Urinary bladder (tissue), 4 donors: ENCODE measurements at places on chromosomes 1 and 21. TPM values are rescaled to one million over a fixed set of nuclear protein-coding genes. Genes with fewer than 3 reads are reported as not detected.
A peak's percentile ranks its signal among the peaks of the same experiment; 100 is the strongest.

DNA sequence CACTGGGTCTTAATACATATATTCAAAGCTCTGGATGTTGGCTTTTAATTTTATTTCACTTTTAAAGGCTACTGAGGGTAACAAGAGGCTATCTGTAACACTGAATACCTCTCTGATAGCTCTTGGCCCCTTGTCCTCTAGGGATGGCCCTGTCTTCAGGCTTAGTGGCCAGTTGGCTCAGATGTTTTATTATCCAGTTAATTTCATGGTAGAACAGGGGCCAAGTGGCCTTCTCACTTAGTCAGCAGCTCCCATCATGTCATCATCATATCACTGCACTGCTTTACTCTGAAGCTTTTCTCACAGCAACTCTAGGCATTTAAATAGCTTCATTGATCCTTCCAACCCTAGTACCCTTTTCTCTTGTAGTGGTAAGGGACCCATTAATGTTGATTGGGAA lies 40.2 kb upstream of the MACF1 start:
- no peak for DNase-seq

GRCh38 chr1:39115271-39116110 lies 89.0 kb upstream of the MACF1 start:
- no peak for DNase-seq

DNA sequence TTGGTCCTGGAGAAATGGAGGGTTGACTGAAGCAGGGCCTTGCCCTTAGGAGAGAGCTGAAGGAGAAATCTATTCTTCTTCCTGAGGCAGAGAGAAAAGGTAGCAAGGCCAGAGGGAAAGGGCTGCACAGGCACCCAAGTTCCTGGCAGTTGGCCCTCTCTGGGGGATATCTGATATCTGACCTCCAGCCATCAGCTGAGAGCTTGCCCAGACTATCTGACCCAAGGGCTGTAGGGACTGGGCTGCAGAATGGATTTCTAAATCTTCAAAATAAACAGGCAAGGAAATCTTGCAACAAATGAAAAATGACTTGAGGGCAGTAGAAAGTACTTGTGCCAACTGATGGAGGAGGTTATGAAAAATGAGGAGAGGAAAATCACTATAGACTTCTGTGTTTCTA lies 498 bp upstream of the CLCA2 start:
- no peak for DNase-seq

- DNase-seq, result no peak
These were observed 32.6 kb downstream of the RNF11 start for GRCh38 chr1:51268634-51269033.

DNA sequence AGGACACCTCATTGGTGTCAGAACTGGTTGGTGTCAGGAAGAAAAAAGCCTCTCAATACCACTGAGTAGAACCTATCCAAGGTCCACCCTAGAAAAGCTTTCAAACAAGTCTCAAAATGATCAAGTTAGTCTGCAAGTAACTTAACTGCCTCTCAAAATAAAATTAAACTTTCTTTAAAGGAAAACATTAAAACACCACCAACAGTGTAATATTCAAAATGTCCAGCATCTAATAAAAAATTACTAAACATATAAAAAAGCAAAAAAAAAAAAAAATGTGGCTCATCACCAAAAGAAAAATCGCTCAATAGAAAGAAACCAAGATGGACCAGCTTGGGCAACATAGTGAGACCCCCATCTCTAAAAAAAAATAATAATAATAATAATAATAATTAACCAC lies 18.7 kb upstream of the OLFML2B start:
- no peak for DNase-seq

GRCh38 chr1:59414406-59415133 lies 117.7 kb downstream of the FGGY start:
- no peak for DNase-seq

- no peak for DNase-seq
These were observed 14.5 kb upstream of the LRRC38 start for GRCh38 chr1:13528320-13528719.

DNA sequence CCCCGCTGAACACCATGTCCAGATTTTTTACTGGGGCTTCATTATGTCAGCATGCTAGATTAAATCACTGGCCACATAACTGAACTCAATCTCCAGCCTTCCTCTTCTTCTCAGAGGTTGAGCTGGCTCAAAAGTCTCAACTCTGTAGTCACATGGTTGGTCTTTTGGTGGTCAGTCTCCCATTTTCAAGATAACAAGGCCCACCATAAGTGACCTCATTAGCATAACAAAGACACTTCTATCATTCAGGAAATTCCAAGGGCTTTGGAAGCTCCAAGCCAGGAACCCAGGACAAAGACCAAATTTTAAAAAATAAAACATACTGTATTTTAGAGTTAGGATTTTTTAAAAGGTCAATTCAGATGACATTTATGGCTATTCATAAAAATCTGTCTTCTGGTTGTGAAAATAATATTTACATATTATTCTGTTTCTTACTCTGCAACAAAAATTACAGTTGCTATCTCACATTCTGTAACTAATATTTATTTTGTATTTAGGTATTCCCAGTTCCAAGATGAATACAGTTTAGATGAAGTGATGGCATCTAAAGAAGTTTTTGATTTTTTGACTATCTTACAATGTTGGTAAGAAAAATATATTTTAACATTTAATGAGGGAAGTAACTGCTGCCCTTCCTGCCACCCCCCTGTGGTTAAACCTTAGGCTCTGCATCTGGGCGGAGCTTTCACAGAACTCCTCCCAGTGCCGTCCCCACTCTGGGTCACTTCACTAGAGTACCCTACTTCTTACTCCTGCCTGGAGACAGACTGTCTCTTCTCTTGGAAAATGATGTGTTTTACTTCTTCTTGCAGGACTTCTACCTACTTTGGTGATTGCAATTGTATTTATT lies 49.3 kb downstream of the SCP2 start:
- no peak for DNase-seq

DNA sequence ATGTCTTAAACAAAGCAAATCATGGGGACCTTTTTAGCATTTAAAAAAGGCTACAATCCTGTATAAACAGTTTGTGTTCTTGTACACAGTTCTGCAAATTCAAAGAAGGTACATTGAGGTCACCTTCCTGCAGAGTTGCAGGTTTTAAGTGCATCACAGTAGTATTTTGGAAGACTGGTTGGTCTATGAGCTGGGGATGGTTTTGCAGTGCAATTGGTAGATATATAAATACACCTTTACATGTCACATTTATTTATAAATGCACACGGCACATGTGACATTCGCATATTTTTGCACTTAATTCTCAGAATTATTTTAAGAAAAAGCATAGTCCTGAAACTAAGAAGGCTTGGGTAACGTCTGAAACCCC lies 599 bp upstream of the ITPKB start:
- DNase-seq, result no peak

DNA sequence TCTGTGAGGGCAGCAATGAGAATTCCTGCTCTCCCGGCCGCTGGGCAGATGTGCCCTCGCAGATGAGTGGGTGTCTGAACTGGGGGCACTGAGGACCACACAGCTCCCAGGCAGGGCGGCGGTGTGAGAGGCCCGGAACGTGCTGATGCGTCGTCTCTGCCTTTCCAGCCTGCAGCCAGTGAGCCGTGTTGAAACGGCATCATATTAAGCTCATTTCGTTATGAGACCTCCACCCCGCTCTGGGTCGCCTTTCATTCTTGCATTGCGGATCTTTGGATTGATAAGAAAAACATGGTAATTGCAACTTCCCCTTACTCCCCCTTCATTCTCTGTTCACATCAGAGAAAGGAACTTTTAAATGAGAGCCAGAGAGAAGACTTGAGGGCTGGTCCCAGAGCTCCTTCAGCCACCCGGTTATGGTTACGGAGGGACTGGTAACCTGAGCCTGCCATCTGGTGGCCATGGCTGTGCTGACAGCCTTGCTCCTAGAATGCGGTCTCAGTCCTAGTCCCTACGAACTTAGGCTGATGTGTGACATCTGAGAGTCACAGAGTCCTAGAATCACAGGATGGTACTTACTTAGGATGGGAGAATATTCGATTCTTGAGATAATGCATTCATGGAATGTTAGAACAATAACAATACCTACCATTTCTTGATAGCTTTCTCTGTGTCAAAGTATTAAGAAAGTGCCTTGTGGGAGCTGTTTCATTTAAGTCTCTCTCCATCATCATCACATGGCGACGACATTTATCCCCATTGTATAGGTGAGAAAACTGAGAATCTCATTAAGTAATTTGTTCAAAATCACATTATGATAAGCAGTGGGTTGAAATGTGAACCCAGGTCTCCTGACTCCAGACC lies 271.0 kb downstream of the TRABD2B start:
- no peak for DNase-seq

DNA sequence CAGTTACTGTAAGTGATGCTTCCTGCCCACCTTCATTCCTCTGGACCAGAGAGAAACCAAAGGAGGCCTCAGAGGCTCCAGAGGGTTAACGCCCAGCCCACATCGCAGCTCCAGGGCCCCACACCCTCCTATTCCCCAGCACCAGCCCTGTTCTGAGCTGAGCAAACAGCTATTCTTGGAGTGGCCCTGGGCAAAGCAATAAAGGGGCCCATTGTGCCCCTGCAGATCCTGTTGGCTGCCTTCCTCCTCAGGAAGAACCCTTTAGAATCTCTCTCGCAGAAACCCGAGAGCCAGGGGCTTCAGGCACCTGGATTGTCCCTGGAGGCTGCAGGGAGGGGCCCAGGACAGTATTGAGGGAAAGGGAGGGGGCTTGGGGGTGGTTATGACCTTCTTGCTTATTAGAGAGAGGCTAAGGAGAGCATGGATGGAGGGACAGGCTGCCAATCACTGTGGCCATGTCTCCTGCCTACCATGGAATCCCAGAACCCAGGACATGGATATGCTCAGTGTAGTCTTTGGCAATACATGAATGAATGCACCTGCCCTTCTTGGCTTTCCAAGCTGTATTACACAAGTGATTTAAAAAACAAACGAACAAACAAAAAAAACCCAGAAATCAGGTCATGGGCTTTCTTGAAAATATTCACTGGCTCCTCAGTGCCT lies 9.2 kb downstream of the PADI2 start:
- DNase-seq, result no peak

- no peak for DNase-seq
These were observed 47.3 kb upstream of the POU3F1 start for GRCh38 chr1:38093569-38094520.

- DNase-seq, result no peak
These were observed 1204.6 kb upstream of the TMPRSS15 start for GRCh38 chr21:19608101-19608621.

DNA sequence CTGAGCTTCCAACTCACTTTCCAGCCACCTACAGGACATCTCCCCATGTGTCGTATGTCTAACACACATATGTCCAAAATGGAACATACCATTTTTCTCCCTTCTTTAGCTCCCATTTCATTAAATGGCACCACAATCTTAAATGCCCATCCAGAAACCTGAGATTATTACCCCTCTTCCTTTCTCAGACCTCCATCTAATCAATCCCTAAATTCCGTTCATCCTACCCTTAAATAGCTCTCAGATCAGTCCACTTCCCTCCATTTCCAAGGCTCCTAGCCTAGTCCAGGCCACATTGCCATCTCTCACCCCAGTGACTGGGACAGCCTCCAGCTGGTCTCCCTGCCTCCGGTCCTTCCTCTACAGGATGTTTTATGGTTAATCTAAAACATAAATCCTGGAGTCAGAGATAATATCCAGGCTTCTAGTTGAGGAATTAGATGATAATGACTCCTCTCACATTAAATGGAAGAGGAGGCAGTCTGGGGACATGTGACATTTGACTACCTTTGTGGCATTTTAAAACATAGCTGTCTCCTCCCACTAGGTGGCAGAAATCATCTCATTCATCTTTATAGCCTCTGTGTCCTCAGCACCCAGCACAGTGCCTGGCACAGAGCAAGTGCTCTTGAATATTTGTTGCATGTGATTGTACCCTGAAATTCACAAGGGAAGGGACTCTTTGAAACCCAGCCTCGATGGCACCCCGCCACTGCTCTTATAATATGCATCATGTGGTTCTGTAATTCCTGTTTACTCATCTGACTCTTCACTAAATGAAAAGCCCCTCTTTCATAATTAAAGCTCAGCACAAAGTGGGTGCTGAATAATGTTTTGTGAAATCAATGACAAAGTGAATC lies 102.3 kb downstream of the TMEM53 start:
- DNase-seq, result no peak

GRCh38 chr1:236888126-236888525 lies 93.0 kb downstream of the MTR start:
- DNase-seq, result no peak

GRCh38 chr1:11355559-11356475 lies 82.8 kb downstream of the UBIAD1 start:
- DNase-seq, result no peak

- no peak for DNase-seq
These were observed 1.8 kb upstream of the IL10 start for GRCh38 chr1:206774093-206774492.

- no peak for DNase-seq
These were observed 2.0 kb downstream of the TEX46 start for GRCh38 chr1:23013657-23014056.

GRCh38 chr1:183159960-183160359 lies 26.1 kb upstream of the LAMC2 start:
- DNase-seq, result peak; percentile 81

GRCh38 chr1:178168536-178168935 lies 74.6 kb downstream of the RASAL2 start:
- no peak for DNase-seq

DNA sequence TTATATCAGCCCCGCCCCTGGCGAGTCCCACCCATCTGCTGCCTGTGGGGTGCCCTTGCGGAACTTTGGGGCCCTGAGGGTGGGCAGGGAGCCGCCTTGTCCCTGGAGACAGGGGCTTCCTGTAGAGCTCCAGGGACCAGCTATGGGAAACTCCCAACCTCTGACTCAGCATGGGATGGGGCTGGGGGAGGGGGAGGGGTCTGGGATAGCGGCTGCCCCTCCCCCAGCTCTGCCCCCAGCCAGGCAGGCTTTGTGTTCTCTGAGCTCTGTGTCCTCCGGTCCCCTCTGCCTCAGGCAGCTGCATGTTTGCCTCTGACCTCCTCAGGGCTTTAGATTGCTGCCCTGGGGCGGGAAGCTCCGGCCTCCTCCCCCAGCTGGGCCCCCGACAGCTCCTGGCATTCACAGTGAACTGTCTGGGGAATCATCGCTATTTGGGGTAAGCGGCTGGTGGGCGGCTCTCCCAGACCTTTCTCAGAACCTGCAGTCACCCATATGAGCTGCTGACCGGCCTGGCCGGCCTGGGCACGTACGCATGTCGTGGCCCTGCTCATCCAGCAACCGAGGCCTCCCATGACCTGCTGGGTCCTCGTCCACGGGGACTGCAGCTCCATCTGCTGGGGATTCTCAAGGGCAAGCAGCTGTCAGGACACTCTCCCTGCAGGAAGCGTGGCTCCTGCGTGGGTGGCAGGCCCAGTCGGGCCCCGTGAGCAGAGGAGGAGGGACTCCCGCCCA lies 17.1 kb downstream of the ARHGEF16 start:
- DNase-seq, result no peak

- no peak for DNase-seq
These were observed 178.4 kb upstream of the EDN2 start for GRCh38 chr1:41662765-41663437.

LCE1B gene
- not detected for total RNA-seq

RNF207 gene
- 12.8 TPM for total RNA-seq

LYPLAL1 gene
- total RNA-seq, result 88.7 TPM

MEX3A gene
- 7.2 TPM for total RNA-seq

RSPH1 gene
- total RNA-seq, result 0.26 TPM

SPRR2A gene
- not detected for total RNA-seq

ERICH3 gene
- 0.79 TPM for total RNA-seq

LCE3D gene
- not detected for total RNA-seq

PAQR6 gene
- total RNA-seq, result 0.79 TPM

SPTA1 gene
- total RNA-seq, result 3.9 TPM

DENND2C gene
- total RNA-seq, result 8.8 TPM

TEKT2 gene
- total RNA-seq, result 0.37 TPM

TEX38 gene
- total RNA-seq, result not detected

TSEN15 gene
- 52.2 TPM for total RNA-seq

ZFYVE9 gene
- 73.5 TPM for total RNA-seq

TENT5C gene
- 15.4 TPM for total RNA-seq

FABP3 gene
- 42.1 TPM for total RNA-seq

COL9A2 gene
- 8.7 TPM for total RNA-seq

TSPAN1 gene
- 7.9 TPM for total RNA-seq
